GM23338 (cell line): ENCODE measurements at places on chromosomes 3 and 15. TPM values are rescaled to one million over a fixed set of nuclear protein-coding genes. Genes with fewer than 3 reads are reported as not detected.

RTP3 gene
- 0.97 TPM in 1 of 2 replicates, not detected in the other for total RNA-seq

IL17RB gene
- 5.7 and 8.3 TPM in 2 replicates for total RNA-seq

ARRDC4 gene
- total RNA-seq = 6.2 and 6.9 TPM in 2 replicates

CYP8B1 gene
- not detected in 2 replicates for total RNA-seq

ALDH1L1 gene
- total RNA-seq = 0.82 and 1.3 TPM in 2 replicates

PLSCR2 gene
- total RNA-seq = not detected in 2 replicates

FBXO45 gene
- total RNA-seq = 23.7 and 25.3 TPM in 2 replicates

MORC1 gene
- not detected in 2 replicates for total RNA-seq

DNA sequence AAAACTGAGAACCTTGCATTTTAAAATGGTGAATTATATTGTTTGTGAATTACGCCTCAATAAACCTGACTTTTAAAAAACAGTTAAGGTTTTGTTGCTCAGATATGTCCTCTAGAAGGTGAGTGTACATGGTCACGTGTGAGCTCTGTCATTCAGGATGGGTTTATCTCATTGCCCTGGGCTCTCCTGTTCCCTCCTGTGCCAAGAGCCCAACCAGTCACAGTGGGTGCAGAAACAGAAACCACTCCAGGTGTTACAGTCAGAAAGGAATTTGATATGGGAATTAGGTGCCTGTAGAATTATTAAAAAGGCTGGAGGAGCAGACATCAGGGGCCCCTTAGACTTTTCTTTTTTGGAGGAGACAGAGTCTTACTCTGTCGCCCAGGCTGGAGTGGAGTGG, 196.4 kb downstream of the STT3B start:
- DNase-seq = no peak
- H3K4me1 ChIP-seq = peaks cover 6% of the 10 kb centered on the region
- no peak overlapping the region for H3K4me3 ChIP-seq

- peaks cover 46% of the 10 kb centered on the region for H3K27me3 ChIP-seq
- H3K36me3 ChIP-seq = 0 out of 2 replicates have a peak, but pooled peaks cover 7% of the 10 kb centered on the region
- peaks cover 23% of the 10 kb centered on the region for H3K4me1 ChIP-seq
These were observed 483 bp downstream of the MEX3B start for GRCh38 chr15:82045179-82045891.

DNA sequence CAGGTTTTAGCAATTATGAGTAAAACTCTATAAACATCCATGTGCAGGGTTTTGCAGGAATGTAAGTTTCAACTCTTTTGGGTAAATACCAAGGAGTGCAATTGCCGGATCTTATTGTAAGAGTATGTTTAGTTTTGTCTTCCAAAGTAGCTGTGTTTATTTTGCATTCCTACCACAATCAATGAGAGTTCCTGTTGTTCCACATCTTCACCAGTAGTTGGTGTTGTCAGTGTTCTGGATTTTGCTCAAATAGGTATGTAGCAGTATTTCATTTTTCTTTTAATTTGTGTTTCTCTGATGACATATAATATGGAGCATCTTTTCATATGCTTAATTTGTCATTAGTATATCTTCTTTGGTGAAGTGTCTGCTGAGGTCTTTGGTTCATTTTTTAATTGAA, 185.1 kb upstream of the GALNT15 start:
- H3K4me3 ChIP-seq = no peak overlapping the region
- H3K27ac ChIP-seq = no peak overlapping the region
- no peaks in the 10 kb centered on the region for H3K4me1 ChIP-seq
- peak; percentile 19 for DNase-seq
- no peaks in the 10 kb centered on the region for H3K27me3 ChIP-seq

DNA sequence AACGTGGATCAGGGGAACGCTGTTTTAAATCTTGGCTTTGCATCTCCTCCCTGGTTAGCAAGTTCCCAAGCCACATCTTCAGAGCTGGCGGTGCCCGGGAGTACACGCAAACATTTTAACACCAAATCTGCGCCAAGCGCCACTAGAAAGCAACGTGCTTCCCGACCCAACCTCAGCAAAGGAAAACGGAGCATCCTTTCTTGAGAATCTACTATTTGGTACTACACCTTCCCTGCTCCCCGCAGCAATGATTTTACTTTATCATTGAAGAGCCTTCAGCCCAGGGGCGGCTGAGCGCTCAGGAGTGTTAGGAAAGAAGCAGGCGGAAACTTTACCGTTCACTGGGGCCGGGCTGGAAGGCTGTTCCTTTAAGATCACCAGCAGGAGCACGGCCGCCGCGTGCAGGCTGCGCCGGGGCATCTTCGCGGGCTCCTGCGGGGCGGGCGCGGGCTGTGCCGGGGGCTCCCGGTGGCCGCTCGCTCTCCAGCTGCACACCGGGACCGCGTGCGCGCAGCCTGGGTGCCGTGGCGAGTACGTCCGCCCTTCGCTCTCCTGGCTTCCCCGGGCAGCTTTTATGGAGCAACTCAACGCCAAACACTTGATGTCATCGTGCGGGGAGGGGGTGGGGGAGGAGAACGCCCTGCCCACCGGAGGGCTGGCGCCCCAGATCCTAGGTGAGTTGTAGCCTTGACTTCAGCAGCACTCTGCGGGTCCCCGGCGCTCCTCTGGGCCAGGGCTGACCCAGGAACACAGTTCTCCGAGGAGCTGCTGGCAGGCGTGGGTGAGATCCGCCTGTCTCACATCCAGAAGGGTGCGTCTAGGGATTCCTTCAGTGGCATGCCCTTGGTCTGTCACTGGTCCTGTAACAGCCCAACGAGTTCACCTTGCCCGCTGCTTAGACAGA, at the start of gene CA12:
Gene CA12 (minus strand): TSS at position 546 of the 904 bp plus-strand sequence. CDS start 126 bp downstream, at position 420.
- peaks cover 47% of the 10 kb centered on the region for H3K27me3 ChIP-seq
- peak; percentile 77 for DNase-seq
- peaks cover 24% of the 10 kb centered on the region for H3K4me1 ChIP-seq
- H3K4me3 ChIP-seq = peak within 1 kb of the TSS; percentile 72

DNA sequence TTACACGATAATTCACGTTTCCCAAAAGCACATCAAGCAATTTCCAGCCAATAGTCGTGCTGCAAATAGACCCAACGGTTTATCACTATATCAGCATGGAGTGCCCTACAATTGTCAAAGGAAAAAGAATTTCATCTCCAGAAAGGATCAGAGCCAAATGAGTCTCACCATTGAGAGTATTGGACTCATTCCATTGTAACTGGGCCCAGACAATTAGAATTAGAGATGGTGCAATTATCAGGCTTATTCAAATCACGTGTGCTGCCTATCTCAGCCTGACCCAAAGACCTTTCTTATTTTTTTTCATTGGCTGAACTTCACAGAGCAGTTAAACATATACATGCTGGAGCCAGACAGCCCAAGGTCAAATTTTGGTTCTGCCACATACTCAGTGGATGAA, 87.0 kb upstream of the LRTM1 start:
- H3K27me3 ChIP-seq = no peaks in the 10 kb centered on the region
- H3K36me3 ChIP-seq = no peaks in the 10 kb centered on the region
- H3K4me1 ChIP-seq = peaks cover 9% of the 10 kb centered on the region; the same call in 1 of the 2 replicates
- H3K27ac ChIP-seq = no peak overlapping the region

GRCh38 chr3:104907507-104907906, 459.2 kb upstream of the ALCAM start:
- H3K27me3 ChIP-seq = no peaks in the 10 kb centered on the region
- no peak for DNase-seq
- no peaks in the 10 kb centered on the region; the same call in 1 of the 2 replicates for H3K4me1 ChIP-seq
- no peak overlapping the region for H3K27ac ChIP-seq

- no peak overlapping the region for H3K4me3 ChIP-seq
- DNase-seq = peak; percentile 12
- H3K36me3 ChIP-seq = no peaks in the 10 kb centered on the region
These were observed 331.6 kb upstream of the ARL6 start for GRCh38 chr3:97432914-97433313.

DNA sequence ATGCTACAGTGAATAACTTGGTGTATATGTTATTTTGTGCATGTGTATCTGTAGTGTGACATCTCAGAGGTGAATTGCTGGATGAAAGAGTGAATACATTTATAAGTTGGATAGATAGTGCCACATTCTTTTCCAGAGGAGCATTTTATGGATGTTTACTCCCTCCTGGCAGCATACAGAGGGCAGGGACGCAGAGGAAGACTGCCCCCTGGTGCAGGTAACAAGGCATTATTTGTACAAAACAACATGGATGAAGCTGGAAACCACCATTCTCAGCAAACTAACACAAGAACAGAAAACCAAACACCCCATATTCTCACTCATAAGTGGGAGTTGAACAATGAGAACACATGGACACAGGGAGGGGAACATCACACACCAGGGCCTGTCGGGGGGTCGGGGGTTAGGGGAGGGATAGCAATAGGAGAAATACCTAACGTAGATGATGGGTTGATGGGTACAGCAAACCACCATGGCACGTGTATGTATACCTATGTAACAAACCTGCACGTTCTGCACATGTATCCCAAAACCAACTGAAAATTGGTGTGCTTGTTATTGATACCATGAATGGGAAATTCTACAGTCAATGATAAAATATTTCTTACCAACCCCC, 57.9 kb upstream of the CTXND1 start:
- H3K4me1 ChIP-seq = no peaks in the 10 kb centered on the region
- no peak overlapping the region for H3K4me3 ChIP-seq
- no peaks in the 10 kb centered on the region for H3K36me3 ChIP-seq
- DNase-seq = peak; percentile 68
